ENCODE measurements at places on chromosomes 12 and 14.

GRCh38 chr12:57592551-57593165 lies 1.7 kb downstream of the PIP4K2C start:
- DNase-seq: no peak

- no peak for DNase-seq
These were observed 995 bp downstream of the TNFRSF1A start for GRCh38 chr12:6340745-6341416.

- DNase-seq: no peak
These were observed 129.9 kb downstream of the GALC start for GRCh38 chr14:87863047-87863446.

DNA sequence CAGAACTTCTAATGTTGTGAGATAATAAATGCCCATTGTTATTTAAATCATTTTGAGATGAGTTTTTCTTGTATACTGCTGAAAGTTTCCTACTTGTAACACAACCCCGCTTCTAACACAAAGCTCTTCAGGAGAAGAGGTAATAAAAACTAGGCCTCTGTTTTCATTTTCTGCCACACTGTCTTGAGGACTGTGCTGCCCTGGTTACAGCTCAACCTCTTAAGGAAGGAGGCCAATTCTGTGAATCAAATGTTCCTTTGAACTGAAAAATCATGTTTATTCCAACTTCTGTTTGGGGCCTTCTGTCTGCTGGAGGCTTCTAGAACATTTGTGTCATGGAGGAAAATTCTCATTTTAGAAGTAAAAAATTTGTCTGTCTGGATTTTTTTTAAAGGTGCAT lies 100.3 kb downstream of the LRIG3 start:
- no peak for DNase-seq

DNA sequence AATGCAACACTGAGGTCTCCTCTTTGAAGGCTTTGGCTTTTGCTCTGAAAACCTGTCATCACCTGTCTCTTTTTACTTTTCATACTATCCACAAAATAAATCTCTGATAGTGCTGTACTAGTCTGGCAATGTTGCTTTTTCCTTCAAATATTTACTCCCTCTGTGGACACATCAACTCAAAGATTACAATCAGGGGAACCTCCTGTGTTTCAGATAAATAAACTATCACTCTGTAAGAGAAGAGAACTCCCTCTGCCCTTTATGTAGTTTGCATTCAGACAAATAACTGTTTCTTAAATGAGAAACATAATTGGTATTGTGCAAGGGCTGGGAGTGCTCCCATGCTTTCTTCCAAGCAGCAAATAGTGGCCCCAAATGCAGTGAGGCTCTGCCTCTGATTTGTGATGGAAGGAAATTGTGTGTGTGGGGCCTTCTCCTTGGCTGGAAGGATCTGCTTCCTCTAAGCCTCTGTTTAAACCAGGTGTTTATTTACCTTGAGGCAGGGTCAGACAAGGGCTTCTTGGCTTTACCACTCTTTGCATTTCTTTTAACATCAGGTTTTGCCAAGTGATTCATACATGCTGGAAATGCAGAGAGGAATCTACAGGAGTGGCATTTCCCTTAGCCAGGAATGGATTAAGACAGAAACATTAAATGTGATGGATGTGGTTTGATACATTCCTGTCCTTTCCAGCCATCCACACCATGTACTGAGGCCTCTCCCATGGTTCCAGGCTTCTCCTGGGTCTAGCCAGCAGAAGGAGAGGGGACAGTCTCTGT lies 69.0 kb downstream of the AKAP6 start:
- no peak for DNase-seq

- DNase-seq: no peak
These were observed 152.2 kb upstream of the SLC38A2 start for GRCh38 chr12:46524778-46525177.

GRCh38 chr12:56374726-56375597 lies 12.3 kb upstream of the APOF start:
- no peak for DNase-seq

GRCh38 chr12:22981711-22982110 lies 356.7 kb downstream of the ETNK1 start:
- peak; percentile 12 for DNase-seq

DNA sequence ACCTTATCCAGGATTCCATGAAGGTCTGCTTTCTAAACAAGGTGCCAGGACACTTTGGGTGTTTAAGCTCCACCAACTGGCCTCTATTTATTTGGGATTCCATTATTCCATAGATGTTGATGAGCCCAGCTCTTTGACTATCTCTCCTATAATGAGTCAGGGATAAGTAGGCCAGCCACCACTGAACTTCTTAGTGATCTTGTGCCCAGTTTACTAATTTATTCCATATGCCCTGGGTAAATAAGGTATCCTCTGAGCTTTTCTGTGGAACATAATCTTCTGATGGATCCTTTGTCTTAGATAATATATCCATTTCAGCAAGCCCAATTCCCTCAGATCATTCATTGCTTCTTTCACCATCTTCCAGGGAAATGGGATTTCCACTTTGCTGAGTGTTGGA lies 535.0 kb downstream of the FOXG1 start:
- DNase-seq: no peak

DNA sequence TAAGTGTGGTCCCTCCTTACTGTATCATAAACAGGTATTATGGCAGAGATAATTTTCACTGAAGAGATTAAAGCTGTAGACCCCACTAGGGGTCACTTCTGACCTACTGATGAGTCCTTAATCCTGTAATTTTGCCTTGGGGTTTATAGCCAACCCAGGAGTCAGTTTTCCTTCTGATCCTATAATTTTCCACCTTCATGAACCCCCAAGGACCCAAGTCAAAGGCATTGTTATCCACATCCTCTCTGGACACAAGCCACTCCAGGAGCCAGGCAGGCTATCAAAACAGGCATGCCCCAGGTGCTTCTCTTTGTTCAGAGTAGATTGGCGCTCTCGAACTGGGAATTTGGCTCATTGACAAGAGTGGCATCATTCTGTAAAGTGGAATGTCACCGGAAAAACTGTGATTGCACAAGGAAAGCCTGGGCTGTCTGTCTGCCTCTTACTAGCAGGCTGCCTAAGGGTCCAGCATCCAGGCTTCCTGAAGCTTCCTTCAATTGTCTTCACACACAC lies 1523.2 kb upstream of the FLRT2 start:
- DNase-seq: no peak

GRCh38 chr12:28799348-28799747 lies 349.7 kb upstream of the FAR2 start:
- no peak for DNase-seq

DNA sequence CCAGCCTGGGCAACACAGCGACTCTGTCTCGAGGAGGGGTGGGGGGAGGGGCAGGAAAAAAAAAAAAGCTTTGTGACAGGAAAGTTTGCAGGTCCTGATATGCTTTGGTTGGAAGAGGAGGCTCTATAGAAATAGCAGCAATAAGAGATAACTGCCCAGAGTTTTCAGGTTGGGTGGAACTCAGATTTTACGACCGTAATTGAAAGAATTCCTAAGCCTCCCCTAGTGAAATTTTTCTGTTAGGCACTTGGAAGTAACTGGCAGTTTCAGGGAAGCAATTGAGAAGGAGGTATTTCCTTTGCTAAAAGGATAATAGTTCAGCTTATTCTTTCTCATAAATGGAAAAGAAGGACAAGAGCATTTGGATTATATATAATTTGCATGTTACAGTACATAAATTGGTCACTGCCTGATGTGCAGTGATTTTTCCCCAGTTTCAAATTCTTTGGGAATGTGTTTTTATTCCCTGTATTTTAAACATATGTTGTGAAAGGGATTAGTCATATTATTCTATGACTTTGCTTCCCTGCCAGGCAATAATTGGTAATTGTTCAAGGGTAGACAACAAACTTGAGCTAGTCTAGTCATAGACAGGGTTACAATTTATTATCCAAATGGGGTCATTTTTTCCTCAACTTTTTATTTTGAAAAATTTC lies 452.8 kb downstream of the AEBP2 start:
- DNase-seq: no peak

DNA sequence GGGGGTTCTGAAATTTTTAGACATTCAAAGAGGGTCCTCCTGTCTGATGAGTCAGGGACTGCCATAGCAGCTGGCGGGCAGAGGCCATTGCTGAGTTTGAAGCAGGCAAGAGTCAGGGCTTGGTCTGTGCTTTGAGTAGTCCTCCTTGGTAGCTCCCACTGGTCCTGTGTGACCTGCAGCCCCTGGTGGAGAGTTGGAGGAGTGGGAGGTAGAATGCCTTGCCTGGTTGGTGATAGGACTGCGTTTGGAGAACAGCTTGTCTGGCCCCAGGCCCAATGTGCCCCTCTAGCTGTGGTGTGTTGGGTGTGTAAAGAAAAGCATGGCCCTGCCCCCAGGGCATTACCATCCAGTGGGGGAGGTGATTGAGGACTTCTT lies 116.7 kb downstream of the BEGAIN start:
- no peak for DNase-seq

DNA sequence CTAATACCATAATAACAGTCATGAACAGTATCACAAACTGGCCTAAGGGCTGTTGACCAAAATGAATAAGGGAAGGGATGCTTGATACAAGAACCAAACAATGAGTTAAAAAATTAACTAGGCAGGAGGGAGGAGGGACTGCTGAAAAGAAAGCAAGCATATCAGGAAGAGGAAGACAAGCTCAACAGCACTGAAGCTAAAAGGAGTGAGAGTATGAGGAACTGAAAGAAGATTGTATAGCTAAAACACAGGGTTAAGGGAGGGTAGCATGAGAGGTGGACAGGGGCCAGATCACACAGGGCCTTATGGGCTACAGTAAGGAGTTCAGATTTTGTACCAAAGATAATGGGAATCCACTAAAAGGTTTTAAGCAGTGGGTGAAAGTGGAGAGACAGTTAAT lies 34.1 kb downstream of the ITGA7 start:
- DNase-seq: no peak

DNA sequence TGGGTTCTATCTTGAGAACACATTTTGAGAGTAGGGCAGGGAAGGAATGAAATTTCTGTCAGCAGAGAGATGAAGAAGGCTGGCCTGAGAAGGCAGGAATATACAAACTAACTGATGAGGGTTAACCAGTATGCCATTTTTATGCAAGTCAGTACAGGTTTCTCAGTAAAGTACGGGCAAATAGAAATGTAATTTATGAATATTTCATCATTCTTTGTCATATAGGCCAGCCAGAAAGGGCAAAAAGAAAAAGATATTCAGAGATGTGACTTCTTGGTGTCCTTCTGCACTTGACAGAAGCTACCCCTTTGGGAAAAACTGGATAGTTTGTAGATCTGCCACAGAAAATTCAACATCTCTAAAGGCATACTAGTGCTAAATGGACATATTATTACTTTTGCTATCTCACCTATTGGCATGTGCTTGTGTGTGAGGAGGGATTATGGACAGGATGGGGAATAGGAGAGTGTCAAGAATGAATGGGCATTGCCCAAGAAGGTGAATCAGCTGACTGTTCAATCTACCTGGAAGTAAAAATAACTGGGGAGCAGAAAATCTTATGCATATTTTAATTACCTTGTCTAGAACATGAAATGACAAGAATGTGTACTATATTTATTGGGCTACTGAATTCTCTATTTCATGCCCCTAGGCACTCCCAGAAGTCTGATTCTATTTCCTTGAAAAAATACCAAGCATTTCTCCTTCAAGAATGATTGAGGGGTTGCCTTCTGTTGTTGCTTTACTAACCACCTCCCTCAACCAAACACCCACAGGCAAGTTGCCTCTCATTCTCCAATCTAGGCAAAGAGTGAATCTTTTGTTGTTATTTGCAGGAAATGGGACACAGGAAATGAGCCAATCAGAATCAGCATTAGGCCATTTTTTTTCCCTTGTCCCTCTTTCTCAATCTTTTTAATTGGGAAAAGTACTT lies 175.1 kb upstream of the SLC38A2 start:
- no peak for DNase-seq

DNA sequence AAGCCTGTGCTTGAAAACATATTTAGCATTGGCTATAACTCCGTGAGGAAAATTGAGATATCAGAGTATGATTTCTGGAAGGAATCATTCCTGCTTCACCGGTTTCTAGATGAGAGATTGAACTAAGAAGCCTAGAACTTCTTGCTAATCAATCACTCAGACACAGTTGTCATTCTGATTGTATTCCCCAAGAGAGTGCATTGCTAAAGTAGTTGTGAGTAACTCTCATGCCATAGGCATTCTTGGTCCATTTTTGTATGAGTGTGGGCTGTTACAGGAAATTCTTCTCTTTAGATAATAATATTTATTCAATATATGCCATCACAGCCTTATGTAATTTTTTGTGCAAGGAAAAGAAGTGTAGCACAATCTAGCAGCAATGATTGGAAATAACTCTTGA lies 893.3 kb upstream of the MDGA2 start:
- no peak for DNase-seq

GRCh38 chr14:93923626-93924025 lies 3.5 kb upstream of the FAM181A start:
- DNase-seq: no peak

DNA sequence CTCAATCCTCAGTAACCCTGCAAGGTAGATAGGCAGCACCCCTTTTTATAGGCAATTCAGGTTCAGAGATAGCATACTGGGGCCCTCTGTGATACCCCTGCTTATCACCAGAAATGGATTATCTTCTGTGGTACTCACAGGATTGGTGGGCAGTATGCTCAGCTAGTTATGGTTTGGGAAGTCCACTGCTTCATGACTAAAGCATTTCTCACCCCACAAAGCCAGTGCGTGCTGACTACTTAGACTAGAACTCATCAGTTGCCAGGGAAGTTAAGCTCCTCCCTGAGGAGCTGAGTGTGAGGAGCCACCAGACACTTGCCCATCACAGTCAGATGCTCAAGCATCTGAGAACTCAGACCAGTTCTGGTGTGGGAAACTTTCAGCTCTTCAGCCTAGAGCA lies 76.3 kb downstream of the SCAF11 start:
- peak; percentile 4 for DNase-seq

GRCh38 chr14:70073924-70074566 lies 114.7 kb downstream of the SLC8A3 start:
- DNase-seq: peak; percentile 74

- DNase-seq: no peak
These were observed 58.0 kb upstream of the DAAM1 start for GRCh38 chr14:59130462-59130861.

DNA sequence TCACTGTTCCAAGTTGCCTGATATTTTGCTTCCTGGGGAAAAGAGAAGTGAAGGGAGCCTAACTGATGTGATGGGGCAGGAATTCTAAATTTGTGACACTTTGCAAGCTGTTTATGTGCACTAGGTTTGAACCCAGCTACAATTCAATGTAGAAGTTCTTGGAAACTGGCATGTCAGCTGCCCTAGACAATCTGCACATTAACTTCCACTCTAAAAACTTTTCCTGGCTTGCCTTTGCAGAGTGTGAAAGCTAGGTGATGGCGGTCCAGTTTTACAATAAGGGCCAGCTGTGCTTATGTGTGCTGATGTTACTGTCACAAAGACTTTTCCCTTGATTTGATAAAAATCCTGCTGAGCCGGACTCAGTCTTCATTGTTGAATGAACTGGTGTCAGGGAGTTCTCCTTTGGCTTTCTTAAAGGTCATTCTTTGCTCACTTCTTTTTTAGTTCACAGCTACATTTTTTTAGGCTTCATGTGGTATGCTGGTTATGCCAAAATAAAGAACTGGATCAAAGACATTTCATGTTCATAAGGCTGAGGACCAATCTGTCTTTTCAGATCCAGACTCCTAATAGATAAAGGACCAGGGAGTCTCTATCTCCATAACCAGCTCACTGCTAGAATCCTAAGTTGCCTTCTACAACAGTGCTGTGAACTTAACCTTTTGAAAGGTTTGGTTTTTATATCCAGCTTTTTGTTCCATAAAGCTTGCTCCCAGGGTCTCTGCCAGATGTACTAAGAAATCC lies 133.5 kb downstream of the TGFB3 start:
- no peak for DNase-seq

Data from H7 (cell line).